HepG2 (cell line): ENCODE measurements at places on chromosomes 4 and X.

DNA sequence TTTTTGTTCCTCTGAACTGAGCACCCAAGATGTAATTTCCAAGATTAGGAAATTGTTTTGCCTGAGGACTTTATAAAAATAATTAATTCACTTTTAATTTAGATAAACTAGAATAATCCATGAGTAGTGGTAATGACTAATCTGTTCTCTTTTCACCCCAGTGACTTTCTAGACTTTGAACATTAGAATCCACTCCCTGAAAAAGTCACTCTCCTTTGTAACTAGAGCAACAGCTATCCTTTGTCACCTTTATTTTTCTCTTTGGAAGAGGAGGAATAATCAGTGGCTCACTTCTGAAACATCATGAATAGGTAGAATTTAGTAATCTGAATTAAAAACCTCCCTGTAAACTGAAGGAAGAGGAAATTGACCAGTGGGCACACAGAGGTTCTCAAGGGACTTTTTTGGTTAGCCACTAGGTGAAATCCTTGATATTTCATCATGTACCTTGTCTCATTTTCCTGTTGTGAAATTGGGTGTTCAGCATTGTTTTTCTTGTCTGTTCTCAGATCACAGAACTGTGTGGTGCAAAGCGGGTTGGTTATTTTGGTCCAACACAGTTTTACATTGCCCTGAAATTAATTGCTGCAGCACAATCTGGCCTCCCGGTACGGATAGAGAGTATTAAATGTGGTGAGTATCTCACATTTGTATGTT lies 59.4 kb downstream of the REPS2 start:
- H3K27me3 ChIP-seq, result no peaks in the 10 kb centered on the region
- no peak for DNase-seq
- H3K4me1 ChIP-seq, result peaks cover 9% of the 10 kb centered on the region
- H3K36me3 ChIP-seq, result no peaks in the 10 kb centered on the region
- no peak overlapping the region for H3K27ac ChIP-seq

DNA sequence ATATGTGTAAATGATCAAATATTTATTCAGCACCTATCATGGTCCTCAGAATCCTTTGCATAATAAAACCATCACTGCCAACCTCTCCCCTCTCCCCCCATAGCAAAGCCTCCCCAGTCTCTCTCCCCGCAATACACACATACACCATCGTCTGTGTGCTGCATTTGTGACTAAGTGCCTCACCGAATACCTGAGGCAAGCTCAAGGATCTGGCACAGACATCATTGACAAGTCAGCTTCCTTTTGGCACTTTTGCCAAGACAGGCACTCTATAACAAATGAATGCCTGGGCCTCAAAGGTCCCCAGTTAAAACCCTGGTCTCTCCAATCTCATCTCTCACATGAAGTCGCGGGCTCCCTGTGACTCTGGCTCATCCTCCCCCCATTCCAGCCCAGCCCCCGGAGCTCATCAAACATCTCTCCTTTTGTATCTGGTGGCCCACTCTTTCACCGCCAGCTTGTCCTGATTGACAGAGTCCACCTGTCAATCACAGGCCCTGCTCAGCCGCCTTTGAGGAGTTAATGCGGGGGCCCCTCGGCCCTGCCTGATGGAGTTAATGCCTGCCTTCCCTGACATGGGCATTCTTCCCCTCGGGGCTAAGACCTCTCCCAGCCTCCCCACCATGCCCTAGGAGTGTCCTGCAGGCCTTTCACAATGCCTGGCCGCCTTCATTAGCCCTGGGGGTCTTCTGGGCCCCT lies 135.8 kb upstream of the ATP6AP2 start:
- no peak for DNase-seq
- no peak overlapping the region for H3K27ac ChIP-seq
- H3K4me3 ChIP-seq, result no peak overlapping the region
- no peaks in the 10 kb centered on the region for H3K36me3 ChIP-seq
- H3K4me1 ChIP-seq, result peaks cover 13% of the 10 kb centered on the region
- H3K27me3 ChIP-seq, result no peaks in the 10 kb centered on the region

GRCh38 chr4:165700855-165701254 lies 172.2 kb upstream of the TLL1 start:
- no peak overlapping the region for H3K27ac ChIP-seq
- no peak overlapping the region for H3K4me3 ChIP-seq
- DNase-seq, result peak; percentile 12
- H3K4me1 ChIP-seq, result no peaks in the 10 kb centered on the region
- H3K36me3 ChIP-seq, result no peaks in the 10 kb centered on the region

DNA sequence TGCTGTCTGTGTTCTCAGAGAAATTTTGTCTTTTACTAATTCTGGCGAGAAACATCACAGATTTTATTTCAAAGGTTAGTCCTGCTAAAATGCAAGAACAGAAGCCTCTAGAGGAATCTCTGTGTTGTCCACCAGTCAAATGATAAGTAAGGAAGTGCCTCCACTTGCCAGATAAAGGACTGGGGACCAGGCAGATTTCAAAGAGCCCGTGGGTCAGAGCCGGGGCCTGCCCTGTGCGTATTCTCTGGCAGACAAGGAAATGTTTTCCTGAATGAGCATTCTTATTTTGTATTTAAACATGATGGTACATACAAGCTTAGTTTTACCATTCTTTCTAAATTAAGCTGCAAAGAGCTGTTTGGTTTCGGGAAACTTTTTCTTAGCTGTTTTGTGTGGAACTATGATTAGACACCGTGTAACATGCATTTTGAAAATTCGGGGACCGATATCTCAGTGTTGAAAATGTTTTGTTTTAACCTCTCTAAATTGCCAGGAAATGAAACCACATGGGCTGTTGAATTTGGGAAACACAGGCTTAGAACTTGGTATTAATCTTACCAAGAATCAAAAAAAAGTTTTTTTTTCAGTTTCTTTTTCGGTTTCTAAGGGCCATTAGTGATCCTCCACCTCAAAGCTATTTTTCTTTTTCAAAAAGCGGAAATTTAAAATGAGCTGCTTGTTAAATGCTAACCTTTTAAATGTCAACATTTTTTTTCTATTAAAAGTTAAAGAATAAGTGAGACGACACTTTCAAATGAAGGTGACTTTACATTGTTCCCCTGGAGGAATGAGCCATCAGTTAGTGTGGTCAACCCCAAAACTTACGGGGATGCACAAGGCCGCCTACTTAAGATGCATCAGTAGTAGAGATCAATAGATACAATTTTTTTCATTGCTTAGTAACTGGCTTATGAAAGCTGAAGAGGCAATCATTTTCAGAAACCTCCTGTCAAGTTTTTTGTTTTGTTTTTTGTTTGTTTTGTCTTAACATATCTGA lies 89.6 kb upstream of the MTM1 start:
- no peak for DNase-seq
- H3K4me3 ChIP-seq, result no peak overlapping the region
- H3K27me3 ChIP-seq, result no peaks in the 10 kb centered on the region
- no peak overlapping the region for H3K27ac ChIP-seq
- H3K36me3 ChIP-seq, result no peaks in the 10 kb centered on the region
- no peaks in the 10 kb centered on the region for H3K4me1 ChIP-seq

DNA sequence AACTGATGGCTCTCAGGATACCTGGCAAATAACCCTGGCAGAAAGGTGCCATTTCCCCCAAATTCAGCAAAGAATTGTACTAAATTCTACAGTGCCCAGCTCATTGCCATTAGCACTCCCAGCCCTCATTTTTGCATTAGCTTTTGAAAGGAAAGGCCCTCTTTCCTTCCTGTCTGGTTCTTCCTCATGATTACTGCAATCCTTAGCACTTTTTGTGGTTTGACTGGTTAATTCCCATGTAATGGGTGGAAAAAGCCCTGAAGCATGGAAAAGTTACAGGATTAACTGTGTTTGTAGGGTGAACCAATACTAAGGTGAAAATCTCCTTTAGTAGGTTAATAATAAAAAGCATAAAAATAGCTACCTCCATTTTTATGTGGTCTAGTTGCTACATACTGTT lies 139.5 kb downstream of the NPNT start:
- H3K36me3 ChIP-seq, result no peaks in the 10 kb centered on the region
- H3K27ac ChIP-seq, result peak overlapping the region; percentile 21
- H3K27me3 ChIP-seq, result no peaks in the 10 kb centered on the region
- peaks cover 64% of the 10 kb centered on the region for H3K4me1 ChIP-seq
- DNase-seq, result no peak

DNA sequence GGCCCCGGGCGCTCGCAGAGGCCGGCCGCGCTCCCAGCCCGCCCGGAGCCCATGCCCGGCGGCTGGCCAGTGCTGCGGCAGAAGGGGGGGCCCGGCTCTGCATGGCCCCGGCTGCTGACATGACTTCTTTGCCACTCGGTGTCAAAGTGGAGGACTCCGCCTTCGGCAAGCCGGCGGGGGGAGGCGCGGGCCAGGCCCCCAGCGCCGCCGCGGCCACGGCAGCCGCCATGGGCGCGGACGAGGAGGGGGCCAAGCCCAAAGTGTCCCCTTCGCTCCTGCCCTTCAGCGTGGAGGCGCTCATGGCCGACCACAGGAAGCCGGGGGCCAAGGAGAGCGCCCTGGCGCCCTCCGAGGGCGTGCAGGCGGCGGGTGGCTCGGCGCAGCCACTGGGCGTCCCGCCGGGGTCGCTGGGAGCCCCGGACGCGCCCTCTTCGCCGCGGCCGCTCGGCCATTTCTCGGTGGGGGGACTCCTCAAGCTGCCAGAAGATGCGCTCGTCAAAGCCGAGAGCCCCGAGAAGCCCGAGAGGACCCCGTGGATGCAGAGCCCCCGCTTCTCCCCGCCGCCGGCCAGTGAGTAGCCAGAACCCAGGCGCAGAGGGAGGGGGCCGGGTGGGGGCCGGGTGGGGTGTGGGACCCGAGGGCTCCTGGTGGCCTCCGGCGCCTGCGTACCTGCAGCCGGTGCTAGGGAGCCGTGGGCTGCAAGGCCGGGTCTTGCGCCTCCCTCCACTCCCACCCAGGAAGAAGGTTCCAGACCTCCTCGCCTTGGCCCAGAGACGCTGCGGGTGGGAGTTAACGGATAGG lies 534 bp downstream of the MSX1 start:
- H3K4me3 ChIP-seq, result peak overlapping the region; percentile 98
- peaks cover 16% of the 10 kb centered on the region; the same call in 2 of the 3 replicates for H3K36me3 ChIP-seq
- DNase-seq, result no peak
- peak overlapping the region; percentile 78 for H3K27ac ChIP-seq
- H3K27me3 ChIP-seq, result no peaks in the 10 kb centered on the region

DNA sequence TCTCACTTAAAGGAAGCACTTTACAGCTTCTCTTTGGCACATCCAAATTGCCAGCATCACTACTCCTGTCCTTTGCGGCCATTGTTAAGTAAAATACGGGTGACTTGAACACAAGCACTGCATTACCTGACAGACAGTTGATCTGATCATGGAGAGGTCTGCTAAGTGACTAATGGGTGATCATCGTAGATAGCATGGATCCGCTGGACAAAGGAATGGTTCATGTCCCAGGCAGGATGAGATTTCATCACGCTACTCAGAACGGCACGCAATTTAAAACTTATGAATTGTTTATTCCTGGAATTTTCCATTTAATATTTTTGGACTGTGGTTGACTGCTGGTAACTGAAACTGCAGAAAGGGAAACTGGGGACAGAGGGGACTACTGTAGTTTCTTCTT lies 94.1 kb downstream of the NEUROG2 start:
- H3K27ac ChIP-seq, result no peak overlapping the region
- no peaks in the 10 kb centered on the region for H3K36me3 ChIP-seq
- no peak overlapping the region for H3K4me3 ChIP-seq
- H3K4me1 ChIP-seq, result no peaks in the 10 kb centered on the region
- no peaks in the 10 kb centered on the region for H3K27me3 ChIP-seq

GRCh38 chr4:125359960-125360634 lies 45.3 kb downstream of the FAT4 start:
- no peaks in the 10 kb centered on the region for H3K4me1 ChIP-seq
- no peaks in the 10 kb centered on the region for H3K27me3 ChIP-seq
- H3K27ac ChIP-seq, result no peak overlapping the region

GRCh38 chr4:145326491-145326890 lies 146.1 kb upstream of the OTUD4 start:
- H3K36me3 ChIP-seq, result no peaks in the 10 kb centered on the region
- no peak overlapping the region for H3K4me3 ChIP-seq
- H3K27me3 ChIP-seq, result no peaks in the 10 kb centered on the region
- H3K4me1 ChIP-seq, result no peaks in the 10 kb centered on the region

DNA sequence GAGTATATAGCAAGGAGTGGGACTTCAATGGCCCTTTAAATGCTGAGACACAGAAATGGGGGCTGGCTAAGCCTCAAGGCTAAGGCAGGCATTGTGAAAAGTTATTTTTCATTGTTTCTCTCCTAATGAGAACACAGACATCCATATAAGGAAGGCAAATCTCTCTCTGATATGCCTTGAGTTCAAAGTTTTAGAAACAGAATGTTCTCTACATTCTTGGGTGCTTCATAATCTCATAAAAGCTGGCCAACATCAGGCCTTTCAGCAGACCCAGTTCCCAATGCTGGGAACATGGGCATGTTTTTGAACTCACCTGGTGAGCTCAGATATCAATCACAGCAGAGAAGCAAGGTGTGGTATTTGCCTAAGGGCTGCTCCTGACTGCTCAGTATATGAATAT lies 19.4 kb upstream of the RAB40A start:
- no peaks in the 10 kb centered on the region for H3K4me1 ChIP-seq
- no peak overlapping the region for H3K27ac ChIP-seq
- no peak for DNase-seq
- no peaks in the 10 kb centered on the region for H3K36me3 ChIP-seq
- no peak overlapping the region for H3K4me3 ChIP-seq
- no peaks in the 10 kb centered on the region for H3K27me3 ChIP-seq

DNA sequence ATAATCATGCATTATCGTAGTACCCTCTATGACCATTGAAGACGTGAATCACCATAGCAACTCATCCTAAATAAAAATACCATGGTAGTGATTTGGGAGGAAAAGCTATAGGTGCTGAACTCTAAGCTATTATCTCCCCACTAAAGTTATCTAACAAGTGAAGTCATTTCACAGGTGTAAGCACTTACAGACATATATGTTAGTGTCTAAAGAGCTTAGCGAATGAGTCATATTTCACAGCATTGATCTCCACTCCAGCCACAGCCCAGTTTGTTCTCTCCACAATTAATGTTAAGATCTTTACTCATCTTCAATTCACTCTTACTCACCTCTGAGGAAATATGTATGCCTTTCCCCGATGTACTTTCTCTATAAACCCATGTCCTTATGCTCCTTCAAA lies 57.0 kb downstream of the DCAF8L1 start:
- no peaks in the 10 kb centered on the region for H3K4me1 ChIP-seq
- no peaks in the 10 kb centered on the region for H3K27me3 ChIP-seq
- DNase-seq, result no peak
- no peak overlapping the region for H3K27ac ChIP-seq
- H3K36me3 ChIP-seq, result no peaks in the 10 kb centered on the region

DNA sequence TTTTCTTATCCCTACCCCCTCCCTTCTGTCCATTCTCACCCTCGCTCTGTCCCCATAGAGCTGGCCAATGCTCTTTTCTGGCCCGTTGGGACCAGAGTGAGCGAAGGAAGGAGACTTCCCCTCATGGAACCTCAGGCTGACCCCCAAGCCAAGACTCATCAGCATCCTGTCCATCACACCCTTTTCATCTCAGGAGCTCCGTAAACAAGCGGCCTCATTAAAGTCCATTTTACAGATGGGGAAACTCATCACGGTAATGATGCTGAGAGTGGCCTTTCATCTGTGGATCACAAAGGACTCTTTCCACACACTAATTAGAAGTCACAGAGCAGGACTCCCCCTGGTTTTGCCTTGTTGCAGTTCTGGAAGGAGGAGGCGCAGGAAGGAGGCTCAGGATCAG lies 67.4 kb upstream of the SLC34A2 start:
- no peaks in the 10 kb centered on the region for H3K27me3 ChIP-seq
- no peak for DNase-seq
- no peaks in the 10 kb centered on the region for H3K4me1 ChIP-seq
- H3K27ac ChIP-seq, result no peak overlapping the region

- H3K4me3 ChIP-seq, result no peak overlapping the region
- DNase-seq, result no peak
- H3K27me3 ChIP-seq, result no peaks in the 10 kb centered on the region
- H3K27ac ChIP-seq, result no peak overlapping the region
- H3K4me1 ChIP-seq, result no peaks in the 10 kb centered on the region
These were observed 104.8 kb upstream of the ENPEP start for GRCh38 chr4:110371016-110371770.
